Right hindlimb (tissue), 1 donor: ENCODE measurements at places on chromosomes 7 and 10.
A peak's percentile ranks its signal among the peaks of the same experiment; 100 is the strongest.

- no peak for DNase-seq
Observed at GRCh38 chr10:11673346-11674280, 62.2 kb upstream of the USP6NL start.

- no peak for DNase-seq
Observed at GRCh38 chr7:99476107-99476506, 3.4 kb downstream of the ZNF789 start.

DNA sequence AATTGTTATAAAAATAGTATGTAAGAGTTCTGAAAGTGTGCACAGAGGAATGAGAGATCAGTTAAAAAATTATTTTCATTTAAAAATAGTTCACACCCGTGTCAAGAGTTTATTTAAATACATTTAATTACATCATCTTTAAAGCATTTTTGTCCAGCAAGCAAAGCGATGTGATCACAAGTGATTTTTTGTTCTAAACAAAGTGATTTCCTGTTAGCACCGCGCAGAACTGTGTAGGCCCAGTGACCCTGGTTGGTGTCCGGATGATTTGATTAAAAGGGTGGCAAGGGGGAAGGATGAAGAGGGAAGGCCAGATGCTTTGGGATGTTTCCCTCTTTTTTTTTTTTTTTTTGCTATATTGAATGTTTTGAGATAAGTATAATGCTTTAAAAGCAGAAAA is 227.8 kb upstream of the PITRM1 start:
- no peak for DNase-seq

- no peak for DNase-seq
Observed at GRCh38 chr10:21728618-21729017, 194.6 kb downstream of the MLLT10 start.

GRCh38 chr7:22193450-22193983 is 163.4 kb downstream of the RAPGEF5 start:
- peak; percentile 64 for DNase-seq

GRCh38 chr10:43226441-43226840 is 40.4 kb downstream of the RASGEF1A start:
- no peak for DNase-seq

- DNase-seq, result no peak
Observed at GRCh38 chr7:92652536-92652935, 62.3 kb upstream of the FAM133B start.

DNA sequence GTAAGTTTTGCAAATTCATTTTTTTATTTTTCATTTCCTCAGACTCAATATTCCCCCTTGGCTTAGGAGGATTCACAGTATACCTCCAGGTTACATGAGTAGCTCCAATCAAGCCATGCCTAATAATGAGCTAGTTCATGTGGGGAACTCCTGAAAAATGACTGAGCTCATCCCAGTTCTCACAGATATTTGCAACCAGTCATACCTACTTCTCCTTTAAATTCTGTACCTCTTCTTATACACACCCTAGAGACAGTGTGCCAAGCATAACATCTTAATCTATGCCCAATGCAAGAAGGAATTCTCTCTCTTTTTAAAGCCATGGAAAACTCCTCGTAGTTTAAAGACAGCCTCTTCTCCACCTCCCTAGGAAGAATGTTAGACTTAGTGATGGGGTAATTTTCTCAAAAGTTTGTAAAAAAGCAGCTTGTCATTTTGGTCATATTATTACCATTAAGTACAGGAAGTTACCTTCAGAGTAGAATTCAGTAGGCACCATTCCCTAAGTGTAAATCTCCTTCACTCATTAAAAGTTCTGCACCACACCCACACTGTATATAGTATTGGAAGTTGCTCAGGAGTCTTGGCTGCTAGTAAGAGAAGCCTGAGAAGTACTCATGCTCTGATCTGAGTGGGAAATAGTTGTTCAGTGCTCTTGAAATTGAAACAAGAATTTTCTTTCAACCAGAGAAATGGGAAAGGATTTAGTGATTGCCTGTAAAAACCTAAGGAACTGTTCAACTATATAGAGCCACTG is 72.7 kb downstream of the PTPRZ1 start:
- DNase-seq, result no peak

DNA sequence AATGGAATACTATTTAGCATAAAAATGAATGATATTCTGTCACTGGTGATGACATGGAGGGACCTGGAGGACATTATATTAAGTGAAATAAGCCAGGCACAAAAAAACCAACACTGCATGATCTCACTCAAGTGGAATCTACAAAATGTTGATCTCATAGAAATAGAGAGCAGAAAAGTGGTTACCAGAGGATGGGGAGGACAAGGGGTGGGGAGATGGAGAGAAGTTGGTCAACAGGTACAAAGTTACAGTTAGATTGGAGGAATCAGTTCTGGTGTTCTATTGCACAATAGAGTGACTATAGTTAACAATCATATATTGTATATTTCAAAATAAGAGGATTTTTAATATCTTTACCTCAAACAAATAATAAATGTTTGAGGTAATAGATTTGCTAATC is 24.7 kb upstream of the SLC18A3 start:
- DNase-seq, result no peak

- DNase-seq, result no peak
Observed at GRCh38 chr7:29893351-29893965, 87.2 kb downstream of the WIPF3 start.

GRCh38 chr10:132326925-132327324 is 5.1 kb upstream of the LRRC27 start:
- DNase-seq, result no peak

GRCh38 chr7:133477791-133478190 is 224.9 kb downstream of the EXOC4 start:
- DNase-seq, result no peak

- no peak for DNase-seq
Observed at GRCh38 chr10:27019827-27020226, 80.5 kb downstream of the ANKRD26 start.

GRCh38 chr7:151053096-151053495 is 4.6 kb downstream of the CDK5 start:
- no peak for DNase-seq

GRCh38 chr7:31785101-31785500 is 98.1 kb downstream of the PPP1R17 start:
- DNase-seq, result no peak

GRCh38 chr10:84988011-84988410 is 659.6 kb downstream of the CCSER2 start:
- DNase-seq, result no peak

DNA sequence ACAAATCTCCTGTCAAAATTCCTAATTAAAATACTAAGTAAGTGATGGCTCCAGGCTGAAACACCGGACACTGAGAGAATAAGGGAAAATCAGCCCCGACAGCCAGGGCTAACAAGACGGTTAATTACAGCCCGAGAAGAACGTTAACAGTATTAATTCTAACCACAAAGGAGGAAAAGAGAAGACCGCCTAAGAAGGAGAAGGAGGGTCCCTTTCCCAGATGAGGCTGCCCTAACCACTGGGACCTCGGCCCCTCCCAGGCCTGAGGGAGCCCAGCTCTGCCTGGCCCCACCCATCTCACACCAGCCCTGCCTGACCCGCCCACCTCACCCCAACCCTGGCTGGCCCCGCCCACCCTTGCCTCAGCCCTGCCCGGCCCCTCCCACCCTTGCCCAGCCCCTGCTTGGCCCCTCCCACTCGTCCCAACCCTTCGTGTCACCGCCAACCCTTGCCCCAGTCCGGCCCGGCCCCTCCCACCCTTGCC is 51.3 kb downstream of the PWWP2B start:
- no peak for DNase-seq

GRCh38 chr7:129014501-129015101 is 40.3 kb downstream of the TNPO3 start:
- DNase-seq, result no peak

- peak; percentile 70 for DNase-seq
Observed at GRCh38 chr10:71285180-71285545, 33.9 kb upstream of the SLC29A3 start.

DNA sequence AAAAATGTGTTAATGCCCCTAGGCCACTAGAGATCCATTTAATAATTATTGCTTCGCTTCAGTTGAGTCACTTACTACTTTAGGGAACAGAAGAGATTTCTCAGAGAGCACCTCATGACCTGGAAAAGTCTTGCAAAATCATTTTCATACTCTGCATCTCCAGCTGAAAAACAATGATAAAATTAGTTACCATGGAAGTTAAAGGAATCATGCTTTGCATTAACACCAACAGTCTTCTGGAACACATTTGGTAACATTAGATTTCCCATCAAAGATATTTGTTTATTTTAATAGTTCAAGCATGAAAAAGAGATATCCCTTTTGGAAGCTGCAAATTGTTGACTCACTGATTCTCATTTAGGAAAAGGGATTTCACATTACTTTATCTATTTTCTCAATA is 1.8 kb upstream of the STEAP2 start:
- no peak for DNase-seq

- no peak for DNase-seq
Observed at GRCh38 chr10:72087392-72087968, 871 bp downstream of the SPOCK2 start.

DNA sequence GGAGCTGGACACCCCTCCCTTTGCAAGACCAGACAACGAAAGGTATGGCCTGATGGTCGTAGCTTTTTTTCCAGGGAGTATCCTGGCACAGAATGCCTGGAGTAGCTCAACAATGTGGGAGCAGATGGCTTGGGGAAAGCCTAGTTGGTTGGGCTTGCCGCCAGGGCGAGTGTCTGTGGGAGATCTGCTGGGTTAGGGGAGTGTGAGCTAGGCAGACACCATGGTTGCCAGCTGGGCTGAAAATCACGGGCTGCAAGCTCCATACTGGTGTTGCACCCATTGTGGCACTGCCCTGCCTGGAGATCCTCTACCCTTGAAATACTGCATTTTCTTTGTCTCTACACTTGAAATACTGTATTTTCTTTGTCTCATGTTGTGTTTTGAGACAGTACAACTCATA is 538.3 kb downstream of the PCDH15 start:
- no peak for DNase-seq

- no peak for DNase-seq
Observed at GRCh38 chr7:44262031-44262430, 61.3 kb downstream of the YKT6 start.

GRCh38 chr10:79582096-79582495 is 21.9 kb upstream of the SFTPA2 start:
- DNase-seq, result no peak

- DNase-seq, result no peak
Observed at GRCh38 chr7:3753868-3754267, 452.8 kb downstream of the SDK1 start.

DNA sequence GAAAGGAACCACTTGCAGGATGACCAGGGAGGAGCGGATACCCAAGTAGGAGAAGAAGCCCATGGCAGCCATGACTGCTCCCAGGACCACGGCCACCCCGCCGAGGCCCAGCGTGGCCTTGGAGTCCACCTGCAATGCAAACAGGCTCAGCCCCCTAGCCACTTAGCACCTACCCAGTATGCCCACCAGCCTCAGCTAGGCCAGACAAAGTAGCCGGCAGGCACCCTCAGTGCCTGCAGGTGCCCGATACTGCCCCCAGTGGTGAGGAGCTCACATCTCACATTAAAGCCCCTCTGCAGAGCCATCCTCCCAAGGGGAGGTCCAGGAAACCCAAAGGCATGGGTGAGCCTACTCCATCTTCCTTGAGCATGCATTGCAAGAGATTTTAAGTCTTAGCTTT is 6.6 kb downstream of the NPC1L1 start:
- no peak for DNase-seq

DNA sequence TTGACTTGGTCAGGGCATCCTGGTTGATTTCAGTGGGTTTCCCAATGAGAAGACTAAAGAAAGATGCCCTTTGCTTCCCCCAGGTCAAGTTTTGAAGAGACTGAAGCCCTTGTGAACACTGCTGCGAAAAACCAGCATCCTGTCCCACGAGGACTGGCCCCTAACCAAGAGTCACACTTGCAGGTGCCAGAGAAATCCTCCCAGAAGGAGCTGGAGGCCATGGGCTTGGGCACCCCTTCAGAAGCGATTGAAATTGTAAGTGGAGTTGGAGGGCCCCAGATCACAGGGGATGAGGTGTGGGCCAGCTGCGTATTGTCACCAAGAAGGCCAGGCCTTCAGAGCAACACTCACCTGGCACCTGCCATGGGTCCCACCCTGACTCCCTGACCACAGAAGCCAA is 43.3 kb upstream of the BTBD16 start:
- no peak for DNase-seq

DNA sequence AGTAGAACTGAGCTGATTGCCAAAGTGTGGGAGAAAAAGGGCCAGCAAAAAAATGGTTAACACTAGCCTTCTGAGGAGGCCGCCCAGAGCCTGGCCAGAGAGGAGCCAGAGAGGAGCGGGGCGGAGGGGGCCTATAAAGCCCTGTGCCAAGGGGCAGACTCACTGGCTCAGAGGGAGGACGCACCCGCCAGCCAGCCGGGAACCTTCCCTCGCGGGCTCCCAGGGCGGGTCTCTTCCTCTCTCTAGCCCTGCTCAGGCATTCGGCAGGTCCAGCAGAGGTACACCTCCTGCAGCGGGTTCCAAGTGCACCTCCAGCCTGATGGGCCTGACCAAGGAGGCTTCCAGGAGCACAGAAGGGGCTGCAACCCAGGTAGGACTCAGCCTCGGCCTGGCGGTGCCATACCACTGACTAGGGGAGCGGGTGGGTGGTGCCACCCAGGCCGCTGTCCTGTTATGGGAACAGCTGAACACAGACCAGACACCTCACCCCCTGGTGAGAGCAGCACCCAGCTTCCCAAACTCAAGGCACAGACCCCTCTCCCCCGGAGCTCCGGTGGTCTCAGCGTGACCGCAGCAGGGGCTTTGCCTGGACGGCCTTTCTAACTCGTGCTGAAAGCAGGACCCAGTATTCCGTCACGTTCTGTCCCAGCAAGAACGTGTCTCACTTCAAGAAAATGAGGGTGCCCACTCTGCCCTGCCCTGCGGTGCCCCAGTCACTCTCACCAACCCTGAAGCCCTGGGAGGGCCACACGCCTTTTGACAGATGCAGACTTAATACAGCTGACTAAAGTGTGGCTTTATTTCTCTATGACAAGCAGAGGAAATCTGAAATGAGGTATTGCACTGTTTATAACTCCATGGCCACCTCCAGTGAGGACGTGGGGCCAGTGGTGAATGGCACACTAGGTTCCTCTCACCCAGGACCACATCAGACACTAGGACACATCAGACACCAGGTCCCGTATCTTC is at the start of gene GPER1:
GPER1 (plus strand) TSS at position 162 of the 969 bp plus-strand sequence. CDS start 3,616 bp downstream, outside the sequence.
- DNase-seq, result peak; percentile 85

DNA sequence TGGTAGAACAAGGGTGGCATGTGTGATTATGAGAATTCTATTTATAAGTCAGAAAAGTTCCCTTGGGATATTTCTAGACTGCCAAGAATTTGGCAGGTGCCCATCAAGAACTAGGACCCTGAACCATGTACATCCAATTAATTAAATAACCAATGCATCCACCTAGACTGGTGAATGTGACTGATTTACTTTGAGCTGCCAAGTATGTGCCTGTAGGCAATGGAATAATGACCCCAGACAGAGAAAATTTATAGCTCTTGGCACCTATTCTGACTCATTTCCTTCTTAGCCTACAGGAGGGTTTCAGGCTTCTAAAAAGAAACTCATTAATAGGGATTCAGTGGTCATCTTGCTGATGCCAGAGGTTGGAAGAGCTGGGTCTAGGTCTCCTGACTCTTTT is 54.9 kb downstream of the KCNH2 start:
- no peak for DNase-seq
